Activated CD4-positive, alpha-beta T cell treated with anti-CD3 and anti-CD28 coated beads, Interleukin-2, Interleukin-4, amounts not matched to agents 100 ng/mL and 50 ng/mL, durations not matched to agents 16 hours and 8 hours (primary cell): ENCODE measurements at places on chromosomes 7 and 10.

- DNase-seq = no peak
Measured at GRCh38 chr10:131666091-131666490, 234.7 kb upstream of the PPP2R2D start.

DNA sequence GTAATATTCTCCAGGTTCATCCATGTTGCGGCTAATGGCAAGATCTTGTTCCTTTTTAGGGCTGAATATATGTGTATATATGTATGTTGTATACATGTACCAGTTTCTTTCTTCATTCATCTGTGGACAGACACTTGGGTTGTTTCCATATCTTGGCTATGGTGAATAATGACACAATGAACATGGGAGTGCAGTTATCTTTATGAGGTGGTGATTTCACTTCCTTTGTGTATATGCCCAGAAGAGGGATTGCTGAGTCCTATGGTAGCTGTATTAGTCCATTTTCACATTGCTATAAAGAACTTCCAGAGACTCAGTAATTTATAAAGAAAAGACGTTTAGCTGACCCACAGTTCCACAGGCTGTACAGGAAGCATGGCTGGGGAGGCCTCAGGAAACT lies 17.1 kb upstream of the TSPAN15 start:
- DNase-seq = no peak

DNA sequence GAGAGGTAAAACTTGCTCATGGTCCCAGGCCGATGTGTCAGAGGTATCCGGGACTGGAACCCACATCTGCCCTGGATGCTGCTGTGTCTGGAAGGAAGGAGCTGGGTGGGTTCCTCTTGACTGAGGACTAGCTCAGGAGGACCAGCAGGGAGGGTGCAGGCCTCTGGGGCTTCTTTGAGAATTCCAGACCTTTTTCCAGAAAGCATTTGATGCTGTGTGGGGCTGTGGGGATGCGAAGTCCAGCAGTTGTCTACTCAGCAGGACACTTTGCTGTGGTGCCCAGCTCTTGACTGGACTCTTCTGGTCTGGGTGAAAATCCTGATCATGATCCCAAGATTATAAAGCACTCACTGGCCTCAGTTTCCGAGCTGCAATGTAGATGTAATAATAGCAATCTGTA lies 1.7 kb downstream of the RAMP3 start:
- no peak for DNase-seq

DNA sequence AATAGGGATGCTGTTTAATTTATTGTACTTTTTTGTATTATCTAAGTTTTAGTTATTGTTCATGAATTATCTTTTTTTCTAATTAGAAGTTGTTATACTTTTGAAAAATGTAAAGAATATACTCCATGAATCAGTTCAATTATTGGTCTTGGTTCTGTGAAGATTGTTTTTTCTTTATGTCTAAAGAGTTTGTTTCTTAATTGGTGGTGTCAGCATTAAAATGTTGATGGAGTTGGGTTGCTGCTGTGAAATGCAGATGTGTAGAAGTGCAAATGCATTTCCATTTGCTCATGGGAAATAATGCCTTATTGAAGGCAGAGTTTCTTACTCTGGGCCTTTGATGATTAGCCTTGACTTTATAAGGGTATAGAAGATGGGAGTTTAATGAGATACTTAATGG lies 11.9 kb downstream of the NRG3 start:
- no peak for DNase-seq

DNA sequence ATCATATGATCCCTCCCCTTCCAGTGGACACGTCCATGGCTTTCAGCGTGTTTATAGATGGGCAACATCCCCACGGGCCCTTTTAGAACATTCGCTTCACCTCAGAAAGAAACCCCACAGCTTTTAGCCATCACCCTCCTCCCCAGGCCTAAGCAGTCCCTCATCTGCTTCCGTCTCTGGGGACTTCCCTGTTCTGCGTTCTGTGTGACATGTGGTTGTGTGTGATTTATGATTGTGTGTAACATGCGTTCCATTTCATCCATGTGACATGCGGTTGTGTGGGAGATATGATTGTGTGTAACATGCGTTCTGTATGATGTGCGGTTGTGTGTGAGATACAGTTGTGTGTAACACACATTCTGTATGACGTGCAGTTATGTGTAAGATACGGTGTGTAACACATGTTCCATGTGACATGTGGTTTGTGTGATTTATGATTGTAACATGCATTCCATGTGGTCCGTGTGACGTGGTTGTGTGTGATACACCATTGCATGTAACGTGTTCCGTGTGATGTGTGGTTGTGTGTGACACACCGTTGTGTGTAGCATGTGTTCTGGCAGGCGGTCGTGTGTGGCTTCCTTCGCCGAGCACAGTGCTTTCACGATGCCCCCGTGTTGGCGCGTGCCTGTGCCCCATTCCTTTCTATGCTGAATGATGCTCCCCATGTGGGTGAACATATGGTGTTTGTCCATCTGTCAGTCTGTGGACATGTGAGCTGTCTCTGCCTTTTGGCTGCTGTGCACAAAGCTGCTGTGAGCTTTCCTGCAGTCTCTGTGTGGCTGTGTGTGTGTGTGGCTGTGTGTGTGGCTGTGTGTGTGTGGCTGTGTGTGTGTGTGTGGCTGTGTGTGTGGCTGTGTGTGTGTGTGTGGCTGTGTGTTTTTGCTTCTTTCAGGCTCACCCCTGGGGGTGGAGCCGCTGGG lies 26.2 kb downstream of the PWWP2B start:
- DNase-seq = no peak

- no peak for DNase-seq
Measured at GRCh38 chr7:31734456-31734855, 47.4 kb downstream of the PPP1R17 start.

GRCh38 chr7:27073076-27073475 lies 22.7 kb downstream of the HOXA1 start:
- DNase-seq = no peak
